ENCODE measurements at places on chromosomes 4 and X. TPM values are rescaled to one million over a fixed set of nuclear protein-coding genes. Genes with fewer than 3 reads are reported as not detected.

TMEM150C gene
- total RNA-seq = not detected

ARX gene
- total RNA-seq = not detected

DHX15 gene
- total RNA-seq = 222 TPM

H2BW2 gene
- total RNA-seq = not detected

POU4F2 gene
- total RNA-seq = not detected

ZC4H2 gene
- 7.2 TPM for total RNA-seq

SPANXD gene
- not detected for total RNA-seq

IRS4 gene
- not detected for total RNA-seq

NFKB1 gene
- total RNA-seq = 180 TPM

Measured in activated CD8-positive, alpha-beta memory T cell treated with anti-CD3 and anti-CD28 coated beads for 36 hours (primary cell).